ENCODE measurements at places on chromosomes 11 and 22. TPM values are rescaled to one million over a fixed set of nuclear protein-coding genes. Genes with fewer than 3 reads are reported as not detected.
A peak's percentile ranks its signal among the peaks of the same experiment; 100 is the strongest.

GRCh38 chr22:48226026-48227013 is 1463.9 kb downstream of the TBC1D22A start:
- no peaks in the 10 kb centered on the region for H3K4me1 ChIP-seq
- no peak for DNase-seq
- no peak overlapping the region for H3K27ac ChIP-seq
- no peak overlapping the region for H3K4me3 ChIP-seq

- no peak overlapping the region for H3K4me3 ChIP-seq
- no peak overlapping the region for H3K27ac ChIP-seq
- no peak for DNase-seq
Measured at GRCh38 chr11:130202818-130203689, 43.5 kb downstream of the ST14 start.

- H3K27me3 ChIP-seq = no peaks in the 10 kb centered on the region
- H3K4me1 ChIP-seq = no peaks in the 10 kb centered on the region
- no peak overlapping the region for H3K4me3 ChIP-seq
- H3K27ac ChIP-seq = no peak overlapping the region
- H3K36me3 ChIP-seq = no peaks in the 10 kb centered on the region
Measured at GRCh38 chr11:128398517-128399250, 188.7 kb downstream of the ETS1 start.

GRCh38 chr11:119905162-119905561 is 176.2 kb upstream of the NECTIN1 start:
- no peaks in the 10 kb centered on the region for H3K4me1 ChIP-seq
- H3K4me3 ChIP-seq = no peak overlapping the region
- no peak overlapping the region for H3K27ac ChIP-seq
- H3K36me3 ChIP-seq = no peaks in the 10 kb centered on the region
- H3K27me3 ChIP-seq = peaks cover 6% of the 10 kb centered on the region

DNA sequence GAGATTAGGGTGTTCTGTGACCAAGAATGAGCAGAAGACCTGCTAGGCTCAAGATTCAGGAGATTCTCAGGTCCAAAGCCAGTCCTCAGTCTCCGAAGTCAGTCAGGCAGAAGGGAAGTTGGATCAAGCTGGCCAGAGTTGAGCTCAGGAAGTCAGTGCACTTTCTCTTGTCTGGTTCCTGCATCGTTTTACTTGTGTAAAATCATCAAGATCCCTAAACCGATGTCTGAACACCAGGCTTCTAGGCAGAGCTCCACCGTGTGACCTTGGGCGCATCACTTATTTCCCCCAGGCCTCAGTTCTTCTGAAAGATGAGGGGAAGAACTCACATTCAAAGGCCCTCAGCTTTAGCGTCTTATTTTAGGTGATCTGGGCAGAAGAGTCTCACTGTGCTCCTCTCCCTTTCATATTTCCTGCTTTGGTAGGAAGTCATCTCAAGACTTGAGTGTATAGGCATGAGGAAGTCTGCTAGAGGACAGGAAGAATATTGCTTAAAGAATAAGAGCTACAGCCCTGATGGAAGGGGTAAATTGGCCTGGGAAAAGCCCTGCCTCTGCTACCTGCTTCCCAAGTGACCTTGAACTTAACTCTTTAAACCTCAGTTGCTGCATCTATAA is 20.2 kb downstream of the NF2 start:
- peaks cover 74% of the 10 kb centered on the region for H3K4me1 ChIP-seq
- H3K4me3 ChIP-seq = no peak overlapping the region
- no peaks in the 10 kb centered on the region for H3K27me3 ChIP-seq
- no peaks in the 10 kb centered on the region for H3K36me3 ChIP-seq
- peak overlapping the region; percentile 98 for H3K27ac ChIP-seq
- no peak for DNase-seq

DNA sequence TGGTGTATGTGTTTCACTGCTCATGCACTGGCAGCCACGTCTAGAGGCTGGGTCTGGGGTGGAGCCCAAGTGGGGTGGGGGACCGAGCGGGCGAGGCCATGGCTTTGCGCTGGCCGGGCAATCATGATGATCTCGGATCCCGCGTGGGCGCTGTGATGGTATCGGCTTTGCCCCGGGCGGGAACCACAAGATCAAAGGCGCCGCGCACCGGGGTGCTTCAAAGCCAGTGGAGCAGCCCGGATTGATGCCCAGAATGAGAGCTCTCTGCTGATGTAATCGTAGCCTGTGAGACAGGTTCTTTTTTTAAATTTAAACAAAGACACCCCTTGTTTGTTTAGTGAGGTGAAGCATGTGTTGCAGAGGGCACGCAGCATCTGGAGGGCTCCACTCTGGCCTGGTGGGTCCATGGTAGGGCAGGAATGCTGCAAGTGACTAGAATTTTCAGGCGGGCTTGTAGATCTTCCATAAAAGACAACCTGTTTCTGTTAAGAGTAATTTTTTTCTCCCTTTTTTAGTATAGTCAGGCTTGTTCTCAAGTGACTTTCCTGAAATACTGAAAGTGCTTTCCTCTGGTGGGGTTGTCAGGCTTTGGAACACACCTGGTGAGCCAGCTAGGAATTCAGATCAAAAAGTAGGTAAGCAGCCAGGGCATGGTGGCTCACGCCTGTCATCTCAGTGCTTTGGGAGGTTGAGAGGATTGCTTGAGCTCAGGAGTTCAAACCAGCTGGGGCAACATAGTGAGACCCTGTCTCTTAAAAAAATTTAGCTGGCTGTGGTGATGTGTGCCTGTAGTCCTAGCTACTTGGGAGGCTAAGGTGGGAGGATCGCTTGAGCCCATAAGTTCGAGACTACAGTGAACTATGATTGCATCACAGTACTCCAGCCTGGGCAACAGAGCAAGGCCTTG is 40.7 kb downstream of the ZNRF3 start:
- H3K4me1 ChIP-seq = peaks cover 5% of the 10 kb centered on the region
- no peak overlapping the region for H3K4me3 ChIP-seq
- no peaks in the 10 kb centered on the region for H3K27me3 ChIP-seq
- peak; percentile 26 for DNase-seq

- DNase-seq = no peak
- H3K4me3 ChIP-seq = no peak overlapping the region
- H3K36me3 ChIP-seq = no peaks in the 10 kb centered on the region
- H3K27ac ChIP-seq = no peak overlapping the region
- H3K27me3 ChIP-seq = no peaks in the 10 kb centered on the region
Measured at GRCh38 chr11:109000531-109000930, 335.7 kb downstream of the DDX10 start.

GRCh38 chr11:60428517-60428916 is 855 bp upstream of the MS4A5 start:
- H3K27me3 ChIP-seq = no peaks in the 10 kb centered on the region
- H3K27ac ChIP-seq = no peak overlapping the region
- H3K4me1 ChIP-seq = no peaks in the 10 kb centered on the region
- no peak for DNase-seq
- no peaks in the 10 kb centered on the region for H3K36me3 ChIP-seq

- no peak overlapping the region for H3K27ac ChIP-seq
- no peak for DNase-seq
- H3K36me3 ChIP-seq = no peaks in the 10 kb centered on the region
- peaks cover 29% of the 10 kb centered on the region for H3K27me3 ChIP-seq
Measured at GRCh38 chr22:42281284-42281683, 10.8 kb upstream of the TCF20 start.

GRCh38 chr11:6567371-6567745 is 36.1 kb downstream of the RRP8 start:
- H3K27me3 ChIP-seq = no peaks in the 10 kb centered on the region
- peaks cover 2% of the 10 kb centered on the region for H3K36me3 ChIP-seq
- no peak for DNase-seq
- no peak overlapping the region for H3K27ac ChIP-seq
- peaks cover 17% of the 10 kb centered on the region for H3K4me1 ChIP-seq

- H3K27me3 ChIP-seq = peaks cover 10% of the 10 kb centered on the region
- no peak for DNase-seq
- peaks cover 25% of the 10 kb centered on the region for H3K4me1 ChIP-seq
Measured at GRCh38 chr11:68837583-68838571, 3.8 kb downstream of the CPT1A start.

DNA sequence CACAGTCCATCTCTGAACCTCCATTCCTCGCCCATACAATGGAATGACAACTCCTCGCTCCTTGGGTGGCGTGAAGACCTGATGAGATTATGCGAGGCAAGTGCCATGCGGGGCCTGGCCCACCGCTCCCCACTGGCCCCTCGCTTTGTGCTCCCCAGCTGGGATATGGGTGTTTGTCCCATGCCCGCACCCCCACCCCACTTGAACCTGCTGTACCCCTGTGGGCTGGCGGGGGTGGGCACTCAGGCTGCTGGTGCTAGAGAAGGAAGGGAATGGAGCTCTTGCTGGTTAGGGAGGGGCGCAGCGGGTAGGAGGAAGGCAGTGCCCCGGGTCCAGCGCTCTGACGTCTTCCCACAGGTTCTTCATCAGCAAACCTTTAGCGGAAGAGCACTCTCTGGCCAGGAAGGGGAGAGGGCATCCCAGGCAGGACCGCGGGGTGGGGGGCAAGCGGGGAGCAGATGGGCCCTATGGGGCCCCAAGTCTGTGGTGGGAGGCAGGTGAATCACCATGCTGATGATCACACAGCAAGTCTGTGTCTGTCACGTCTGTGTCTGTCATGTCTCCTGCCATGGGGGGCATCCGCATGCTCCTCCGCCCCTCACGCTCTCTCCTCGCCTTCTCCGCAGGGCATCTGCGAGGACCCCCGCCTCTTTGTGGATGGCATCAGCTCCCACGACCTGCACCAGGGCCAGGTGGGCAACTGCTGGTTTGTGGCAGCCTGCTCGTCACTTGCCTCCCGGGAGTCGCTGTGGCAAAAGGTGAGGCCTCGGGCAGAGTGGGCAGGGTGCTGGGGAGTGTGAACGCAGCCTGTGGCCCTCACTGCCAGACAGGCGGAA is 9.4 kb upstream of the OMP start:
- no peak overlapping the region for H3K27ac ChIP-seq
- no peaks in the 10 kb centered on the region for H3K36me3 ChIP-seq
- H3K4me1 ChIP-seq = no peaks in the 10 kb centered on the region
- no peak for DNase-seq

GRCh38 chr11:103601225-103601846 is 435.1 kb upstream of the DDI1 start:
- no peak overlapping the region for H3K4me3 ChIP-seq
- H3K27me3 ChIP-seq = no peaks in the 10 kb centered on the region
- H3K4me1 ChIP-seq = no peaks in the 10 kb centered on the region
- peak; percentile 38 for DNase-seq
- no peak overlapping the region for H3K27ac ChIP-seq

GRCh38 chr11:12216041-12216451 is 105.7 kb downstream of the MICAL2 start:
- H3K4me3 ChIP-seq = no peak overlapping the region
- H3K27ac ChIP-seq = peak overlapping the region; percentile 93
- peaks cover 80% of the 10 kb centered on the region for H3K36me3 ChIP-seq
- H3K27me3 ChIP-seq = no peaks in the 10 kb centered on the region

DNA sequence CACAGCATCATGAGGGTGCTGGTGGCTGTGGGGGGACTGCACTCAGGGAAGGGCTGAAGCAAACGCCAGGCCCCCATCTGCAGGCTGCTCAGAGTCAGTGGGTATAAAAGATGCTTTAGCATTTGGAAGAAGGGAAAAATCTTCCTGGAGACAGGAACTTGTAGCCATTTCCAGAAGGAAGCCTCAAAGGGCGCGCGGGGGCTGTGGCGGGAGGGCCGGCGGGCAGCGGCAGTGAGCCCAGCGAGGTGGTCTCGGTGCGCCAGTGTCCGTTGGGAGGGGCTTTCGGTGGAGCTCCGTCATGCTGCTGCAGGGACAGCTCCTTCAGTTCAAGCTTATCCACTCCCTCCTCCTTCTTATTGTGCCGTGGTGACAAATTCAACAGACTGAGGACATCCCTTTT is 63.0 kb upstream of the PITPNB start:
- no peak overlapping the region for H3K4me3 ChIP-seq
- H3K36me3 ChIP-seq = no peaks in the 10 kb centered on the region
- DNase-seq = no peak
- H3K4me1 ChIP-seq = peaks cover 9% of the 10 kb centered on the region
- no peak overlapping the region for H3K27ac ChIP-seq
- H3K27me3 ChIP-seq = no peaks in the 10 kb centered on the region

DNA sequence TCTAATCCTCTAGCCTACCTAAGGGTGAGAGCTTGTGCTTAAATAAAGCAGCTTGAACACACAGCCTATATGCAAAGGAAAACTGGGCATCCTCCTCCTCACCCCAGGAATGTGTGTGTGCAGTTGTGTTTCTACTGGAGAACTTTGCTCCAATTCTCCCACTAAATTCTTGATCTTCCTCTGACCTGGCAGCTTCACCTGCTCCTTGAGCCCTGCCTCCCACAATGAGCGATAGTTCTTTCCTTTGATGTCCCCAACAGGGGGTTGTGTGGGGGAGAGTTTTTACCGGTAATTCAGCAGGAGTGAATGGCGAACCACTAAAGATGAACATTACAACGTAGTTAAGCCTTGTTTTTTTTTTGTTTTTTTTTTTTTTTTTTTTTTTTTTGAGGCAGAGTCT is 113.5 kb upstream of the RCN1 start:
- no peaks in the 10 kb centered on the region for H3K27me3 ChIP-seq
- no peaks in the 10 kb centered on the region for H3K36me3 ChIP-seq
- H3K27ac ChIP-seq = no peak overlapping the region
- H3K4me3 ChIP-seq = no peak overlapping the region
- peaks cover 7% of the 10 kb centered on the region for H3K4me1 ChIP-seq
- DNase-seq = no peak

DNA sequence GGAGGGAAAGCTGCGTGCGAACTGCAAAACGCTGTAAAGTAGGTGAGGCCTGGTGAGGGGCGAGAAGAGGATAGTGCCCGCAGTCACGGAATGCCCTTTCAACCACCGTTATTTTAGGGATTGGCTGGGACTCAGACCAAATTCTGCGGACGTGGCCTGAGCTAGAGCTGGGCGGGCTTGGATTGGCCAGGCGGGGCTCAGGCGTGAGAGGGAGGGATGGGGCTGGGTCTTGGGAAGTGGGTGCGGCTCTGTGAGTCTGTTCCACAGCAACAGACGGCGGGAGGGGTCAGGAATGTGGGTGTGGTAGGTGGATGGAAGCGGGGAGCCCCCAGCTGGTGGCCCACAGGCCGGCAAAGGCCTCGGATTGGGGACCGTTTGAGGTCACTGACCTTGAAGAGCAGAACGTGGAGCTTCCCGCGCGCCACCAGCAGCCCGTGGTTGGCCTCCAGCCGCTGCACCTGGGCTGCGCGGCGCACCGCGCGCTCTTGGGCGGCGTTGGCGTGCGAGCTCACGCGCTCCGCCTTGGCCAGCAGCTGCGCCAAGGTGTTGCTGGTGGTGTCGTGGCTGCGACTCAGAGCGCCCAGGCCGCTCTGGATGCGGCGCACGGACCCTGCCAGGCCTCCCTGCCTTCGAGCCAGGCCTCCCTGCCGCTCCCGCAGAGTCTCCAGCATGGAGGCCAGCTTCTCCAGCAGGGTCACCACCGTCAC is 444 bp downstream of the CAVIN3 start:
- no peaks in the 10 kb centered on the region for H3K27me3 ChIP-seq
- peaks cover 5% of the 10 kb centered on the region for H3K36me3 ChIP-seq
- peak overlapping the region; percentile 88 for H3K4me3 ChIP-seq
- H3K27ac ChIP-seq = peak overlapping the region; percentile 98

- DNase-seq = peak; percentile 71
- H3K27me3 ChIP-seq = no peaks in the 10 kb centered on the region
- peak overlapping the region; percentile 11 for H3K27ac ChIP-seq
- no peak overlapping the region for H3K4me3 ChIP-seq
Measured at GRCh38 chr11:118889797-118890196, 6.1 kb downstream of the CXCR5 start.

DCHS1 gene
- 7.7 TPM for total RNA-seq

OR8K1 gene
- not detected for total RNA-seq

TRIM64C gene
- not detected for total RNA-seq

GAL gene
- 26.3 TPM for total RNA-seq

SLC22A25 gene
- total RNA-seq = not detected

PNPLA5 gene
- not detected for total RNA-seq

UBQLNL gene
- total RNA-seq = 0.27 TPM

TNNT3 gene
- total RNA-seq = not detected

SYVN1 gene
- total RNA-seq = 43.0 TPM

CDC42BPG gene
- 2.0 TPM for total RNA-seq

KCTD14 gene
- total RNA-seq = 1.0 TPM

C1QTNF4 gene
- 0.20 TPM for total RNA-seq

Data from astrocyte (in vitro differentiated cells and primary cell).